ENCODE measurements at places on chromosomes 1 and 21. TPM values are rescaled to one million over a fixed set of nuclear protein-coding genes. Genes with fewer than 3 reads are reported as not detected.

PRELP gene
- total RNA-seq = 71.7 TPM

DNA sequence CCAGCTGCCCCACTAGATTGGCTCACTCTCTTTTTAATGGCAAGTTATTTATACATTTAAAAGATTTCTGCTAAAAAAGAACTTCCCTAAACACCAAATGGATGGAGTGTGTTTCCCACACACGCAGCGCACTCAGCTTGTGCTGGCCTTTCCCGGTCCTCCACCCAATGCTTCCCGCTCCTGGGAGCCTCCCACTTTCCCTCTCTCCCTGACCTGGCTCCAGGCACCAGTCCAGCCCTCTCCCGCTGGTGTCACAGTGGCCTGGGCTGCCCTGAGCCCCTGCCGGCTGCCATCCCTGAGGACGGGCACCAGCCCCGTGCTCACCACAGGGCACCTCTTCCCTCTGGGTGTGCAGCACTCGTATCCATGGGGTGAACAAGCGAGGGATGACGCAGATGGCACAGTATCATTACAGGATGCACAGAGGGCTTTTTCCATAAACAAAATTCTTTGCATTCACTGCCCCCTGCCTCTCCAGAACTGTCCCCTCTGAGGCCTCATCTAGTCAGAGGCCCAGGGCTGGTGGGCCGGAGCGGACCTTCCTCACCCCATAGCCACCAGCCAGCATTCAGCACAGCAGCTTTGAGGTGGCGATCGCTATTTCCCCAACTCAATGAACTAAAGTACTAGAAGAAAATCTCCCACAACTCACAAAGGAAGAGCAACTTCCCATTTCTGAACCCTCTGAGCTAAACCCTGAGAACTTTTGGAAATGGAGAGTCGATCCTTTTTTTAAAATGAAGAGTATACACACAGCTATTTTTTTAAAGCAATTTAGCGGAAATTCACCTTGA, 68.5 kb downstream of the SLC37A1 start:
- DNase-seq = no peak

GJA9 gene
- total RNA-seq = not detected

DNA sequence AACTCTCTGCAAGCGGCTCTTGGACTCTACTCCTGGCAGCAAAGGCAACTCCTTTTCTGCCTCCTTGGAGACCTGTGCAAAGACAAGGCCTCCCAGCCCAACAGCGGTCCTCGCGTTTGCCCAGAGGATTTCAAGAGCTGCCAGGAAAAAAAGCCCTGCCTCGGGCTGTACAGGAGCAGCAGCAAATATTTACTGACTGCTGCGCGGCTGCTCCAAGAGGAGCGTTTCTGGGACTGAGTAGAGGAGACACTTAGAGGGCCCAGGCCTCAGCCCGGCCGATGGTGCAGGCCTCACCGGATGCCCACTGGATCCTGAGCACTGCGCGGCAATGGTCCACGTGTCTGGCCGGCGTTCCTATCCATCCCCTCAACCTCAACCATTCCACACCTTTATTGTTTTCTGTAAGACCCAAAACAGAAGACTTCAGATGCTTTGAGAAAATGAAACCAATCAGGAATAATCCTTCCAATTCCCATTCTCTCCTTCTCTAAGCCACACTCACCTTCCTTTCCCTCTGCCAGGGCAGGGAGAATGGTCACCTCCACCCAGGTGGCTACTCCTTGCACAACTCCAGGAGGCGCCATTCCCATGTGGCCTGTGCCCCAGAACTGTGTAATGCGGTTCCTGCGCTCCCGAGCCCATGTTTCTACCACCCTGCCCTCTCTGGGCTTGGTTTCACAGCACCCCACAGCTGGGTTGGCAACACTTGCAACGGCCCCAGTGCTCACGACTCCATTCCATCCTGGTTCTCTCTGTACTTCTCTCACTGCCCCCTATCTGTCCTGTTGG, 215.8 kb downstream of the TRABD2B start:
- no peak for DNase-seq

- DNase-seq = no peak
These were observed 4.5 kb upstream of the TRIM67 start for GRCh38 chr1:231157311-231157710.

HLX gene
- 4.5 TPM for total RNA-seq

DNA sequence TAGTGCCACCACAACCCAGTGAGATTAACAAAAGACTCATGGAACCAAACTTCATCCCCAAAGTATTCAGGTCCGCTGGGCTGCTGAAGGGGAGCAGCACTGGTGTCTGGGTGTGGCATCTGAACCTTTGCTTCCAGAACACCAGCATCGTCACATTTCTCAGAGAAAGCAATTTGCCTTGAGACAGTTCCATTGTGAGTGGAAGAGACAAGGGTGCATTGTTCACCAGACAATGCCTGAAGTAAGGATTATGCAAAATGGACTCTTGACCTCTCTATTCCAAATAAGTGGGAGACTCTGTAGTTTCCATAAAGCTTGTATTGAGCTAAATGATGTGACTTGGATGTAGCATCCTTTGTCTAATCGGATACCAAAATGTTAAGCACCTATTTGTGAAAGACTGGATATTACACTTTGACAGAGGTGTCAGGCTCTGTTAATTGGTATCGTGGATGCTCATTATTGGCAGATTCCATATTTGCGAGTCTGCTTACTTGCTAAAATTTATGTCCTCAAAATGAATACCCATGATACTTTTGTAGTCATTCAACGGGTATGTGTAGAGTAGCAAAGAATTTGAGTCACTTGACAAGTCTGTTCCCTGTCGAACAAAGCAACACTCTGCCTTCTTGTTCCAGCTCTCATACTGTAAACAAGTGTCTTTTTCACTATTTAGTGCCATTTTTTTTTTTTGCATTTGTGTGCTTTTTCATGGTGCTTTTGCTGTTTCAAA, 75.6 kb downstream of the MRPS6 start:
- no peak for DNase-seq

BSND gene
- total RNA-seq = not detected

BEND5 gene
- 3.5 TPM for total RNA-seq

- no peak for DNase-seq
These were observed 29.6 kb downstream of the RAP1A start for GRCh38 chr1:111649227-111649626.

- peak; percentile 20 for DNase-seq
These were observed 113.4 kb upstream of the SPAG17 start for GRCh38 chr1:118298397-118298796.

- DNase-seq = no peak
These were observed 28.7 kb downstream of the KCNA3 start for GRCh38 chr1:110645821-110646735.

FAM72A gene
- 1.5 TPM for total RNA-seq

PLPPR4 gene
- 1.9 TPM for total RNA-seq
